Transverse colon (tissue), 4 donors: ENCODE measurements at places on chromosomes 5 and 9. TPM values are rescaled to one million over a fixed set of nuclear protein-coding genes. Genes with fewer than 3 reads are reported as not detected.

Gene SH3TC2
- total RNA-seq, result 0.55 TPM

Gene CER1
- 0.48 TPM for total RNA-seq

Gene DAPK1
- 26.6 TPM for total RNA-seq

Gene OR5C1
- not detected for total RNA-seq

Gene MEGF10
- not detected for total RNA-seq

- H3K36me3 ChIP-seq, result no peaks in the 10 kb centered on the region
- no peak overlapping the region for H3K27ac ChIP-seq
- no peak for DNase-seq
- H3K27me3 ChIP-seq, result no peaks in the 10 kb centered on the region
- no peak overlapping the region for H3K4me3 ChIP-seq
These were observed 98.6 kb downstream of the MRPS30 start for GRCh38 chr5:44907396-44907795.

- H3K36me3 ChIP-seq, result no peaks in the 10 kb centered on the region
- H3K27me3 ChIP-seq, result no peaks in the 10 kb centered on the region
- no peak overlapping the region for H3K27ac ChIP-seq
These were observed 60.9 kb upstream of the GDNF start for GRCh38 chr5:37900692-37901091.

DNA sequence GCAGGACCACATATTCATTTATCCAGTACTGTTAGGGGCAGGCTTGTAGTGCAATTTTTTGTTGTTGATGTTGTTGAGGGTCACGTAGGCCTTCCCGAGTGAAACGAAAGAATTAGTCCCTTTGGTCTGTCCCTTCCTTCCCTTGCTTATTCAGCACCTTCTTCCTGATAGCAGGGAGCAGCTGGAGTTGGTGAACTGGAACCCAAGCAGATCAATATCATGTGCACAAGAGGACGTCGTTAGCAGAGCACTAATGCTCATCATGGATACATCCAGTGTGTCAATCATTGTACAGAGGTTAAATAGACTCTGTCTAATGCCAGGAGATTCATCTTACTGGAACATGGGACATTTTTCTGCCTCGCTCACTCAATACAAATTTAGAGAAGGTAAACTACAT is 33.0 kb upstream of the MAP1B start:
- DNase-seq, result no peak
- H3K4me3 ChIP-seq, result no peak overlapping the region
- H3K27ac ChIP-seq, result no peak overlapping the region
- H3K4me1 ChIP-seq, result no peaks in the 10 kb centered on the region
- no peaks in the 10 kb centered on the region for H3K36me3 ChIP-seq
- peaks cover 6% of the 10 kb centered on the region for H3K27me3 ChIP-seq

DNA sequence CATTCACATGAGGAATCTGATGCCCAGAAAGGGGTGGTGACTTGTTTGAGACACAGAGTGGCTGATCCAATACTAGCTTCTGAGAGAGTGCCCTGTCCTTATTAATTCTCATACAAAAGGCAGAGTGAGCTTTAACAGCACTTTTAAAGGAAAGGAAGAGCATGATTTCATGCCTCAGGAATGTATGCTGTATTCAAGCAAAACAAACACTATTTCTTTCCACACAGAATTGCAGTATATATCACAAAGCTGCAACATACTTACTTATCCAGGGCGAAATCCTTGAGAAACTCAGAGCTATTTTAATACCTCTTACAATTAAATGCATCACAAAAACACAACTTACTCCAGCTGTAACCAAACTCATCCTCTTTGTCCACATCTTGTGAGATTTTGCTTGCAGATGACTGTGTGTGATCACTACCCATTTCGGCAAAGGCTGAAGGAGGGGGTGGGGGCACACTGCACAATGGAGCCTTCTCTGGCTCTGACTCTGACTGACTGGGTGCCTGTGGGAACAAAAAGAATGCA is 139.8 kb downstream of the MPDZ start:
- no peak overlapping the region for H3K4me3 ChIP-seq
- H3K4me1 ChIP-seq, result no peaks in the 10 kb centered on the region
- no peak overlapping the region for H3K27ac ChIP-seq
- no peaks in the 10 kb centered on the region for H3K36me3 ChIP-seq
- no peaks in the 10 kb centered on the region for H3K27me3 ChIP-seq

GRCh38 chr9:7976167-7976755 is 176.7 kb upstream of the DMAC1 start:
- H3K4me3 ChIP-seq, result no peak overlapping the region
- peak; percentile 15 for DNase-seq
- H3K27ac ChIP-seq, result no peak overlapping the region
- no peaks in the 10 kb centered on the region for H3K27me3 ChIP-seq
- H3K4me1 ChIP-seq, result peaks cover 5% of the 10 kb centered on the region

DNA sequence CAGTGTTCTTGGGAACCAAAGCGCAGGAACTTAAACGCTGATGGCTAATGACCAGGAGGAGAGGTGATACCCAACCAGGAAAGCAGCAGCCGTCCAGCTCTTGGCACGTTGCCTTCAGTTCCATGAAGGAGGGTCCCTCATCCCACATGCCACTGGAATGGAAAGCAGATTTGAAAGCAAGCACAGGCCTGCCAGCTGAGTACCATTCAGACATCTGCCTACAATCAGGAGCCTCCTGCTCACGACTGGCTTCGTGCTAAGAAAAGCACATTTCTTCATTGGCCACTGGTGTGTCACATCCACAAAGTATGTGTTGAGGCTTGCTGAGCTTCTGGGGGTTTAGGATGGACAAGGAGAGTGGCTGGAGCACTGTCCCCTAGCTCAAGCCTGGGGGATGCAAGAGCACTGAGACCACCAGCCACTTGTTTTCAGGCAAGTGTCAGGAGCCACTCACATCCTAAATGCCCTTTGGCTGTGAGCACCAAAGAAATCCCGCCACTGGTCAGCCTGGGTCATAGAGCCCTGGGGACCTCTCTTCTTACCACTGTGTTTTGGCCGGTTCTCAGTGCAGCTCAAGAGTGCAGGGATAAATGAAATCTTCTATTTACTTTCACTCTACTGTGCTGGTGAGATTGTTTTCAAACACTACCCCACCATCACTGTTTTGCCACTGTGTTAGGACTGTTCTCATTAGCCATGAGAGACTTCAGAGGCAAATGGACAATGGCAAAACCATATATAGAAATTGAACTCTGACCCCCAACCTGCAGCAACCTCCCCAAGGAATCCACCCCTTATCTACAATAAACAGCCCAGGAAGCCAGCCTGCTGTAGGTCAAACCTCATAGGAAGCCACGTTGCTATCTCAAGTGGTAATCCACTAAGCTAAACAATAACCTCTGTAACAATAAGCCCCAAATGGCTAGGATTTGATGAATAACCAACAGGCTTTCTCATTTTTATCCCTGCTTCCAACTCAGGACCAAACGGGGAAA is 58.3 kb downstream of the MTX3 start:
- no peak overlapping the region for H3K27ac ChIP-seq
- no peaks in the 10 kb centered on the region for H3K4me1 ChIP-seq
- H3K4me3 ChIP-seq, result no peak overlapping the region
- no peaks in the 10 kb centered on the region for H3K36me3 ChIP-seq
- DNase-seq, result no peak

GRCh38 chr9:108316066-108316465 is 539.7 kb downstream of the ACTL7B start:
- H3K4me3 ChIP-seq, result no peak overlapping the region
- DNase-seq, result no peak
- no peak overlapping the region for H3K27ac ChIP-seq
- no peaks in the 10 kb centered on the region for H3K4me1 ChIP-seq
- H3K27me3 ChIP-seq, result no peaks in the 10 kb centered on the region

GRCh38 chr9:130732793-130733221 is 39.2 kb downstream of the EXOSC2 start:
- H3K27me3 ChIP-seq, result no peaks in the 10 kb centered on the region
- H3K4me3 ChIP-seq, result no peak overlapping the region
- H3K36me3 ChIP-seq, result no peaks in the 10 kb centered on the region
- peaks cover 32% of the 10 kb centered on the region for H3K4me1 ChIP-seq
- DNase-seq, result no peak
- H3K27ac ChIP-seq, result peak overlapping the region; percentile 69

GRCh38 chr9:962023-962422 is 14.4 kb upstream of the DMRT3 start:
- no peaks in the 10 kb centered on the region for H3K4me1 ChIP-seq
- H3K27ac ChIP-seq, result no peak overlapping the region
- DNase-seq, result no peak
- H3K36me3 ChIP-seq, result no peaks in the 10 kb centered on the region

- H3K27me3 ChIP-seq, result no peaks in the 10 kb centered on the region
- H3K27ac ChIP-seq, result no peak overlapping the region
- H3K4me3 ChIP-seq, result no peak overlapping the region
- H3K36me3 ChIP-seq, result no peaks in the 10 kb centered on the region
These were observed 205.5 kb downstream of the PAX5 start for GRCh38 chr9:36828611-36829013.

DNA sequence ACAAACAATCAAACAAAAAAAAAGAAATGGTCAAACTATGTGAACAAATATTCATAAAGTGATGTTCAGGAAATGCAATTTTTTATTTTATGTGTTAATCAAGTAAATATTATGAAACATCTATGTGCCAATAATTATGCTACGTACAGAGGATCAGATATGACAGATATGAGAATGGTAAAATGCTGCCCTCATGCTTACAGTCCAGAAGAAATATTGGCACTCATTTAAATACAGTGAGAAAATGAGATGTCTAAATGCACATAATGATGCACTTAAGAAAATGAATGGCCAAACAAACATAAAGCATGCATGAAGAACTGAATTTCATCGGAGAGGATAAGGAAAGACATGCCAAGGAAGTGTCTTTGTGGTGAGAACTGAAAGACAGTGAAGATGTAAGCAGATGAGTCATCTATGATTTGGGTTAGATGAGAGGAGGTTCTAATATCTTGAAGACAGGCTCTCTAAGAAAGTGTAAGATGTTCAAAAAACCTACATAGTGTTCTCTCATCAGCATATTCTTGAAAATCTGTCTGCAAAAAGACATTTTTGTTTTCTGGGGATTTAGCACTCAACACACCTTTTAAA is 1231.1 kb upstream of the ACO1 start:
- DNase-seq, result no peak
- no peaks in the 10 kb centered on the region for H3K36me3 ChIP-seq
- no peaks in the 10 kb centered on the region for H3K4me1 ChIP-seq
- H3K27ac ChIP-seq, result no peak overlapping the region
- H3K4me3 ChIP-seq, result no peak overlapping the region
- no peaks in the 10 kb centered on the region for H3K27me3 ChIP-seq

- H3K4me3 ChIP-seq, result no peak overlapping the region
- no peaks in the 10 kb centered on the region for H3K27me3 ChIP-seq
- no peak overlapping the region for H3K27ac ChIP-seq
- no peak for DNase-seq
These were observed 10.4 kb downstream of the QSOX2 start for GRCh38 chr9:136235171-136235570.

DNA sequence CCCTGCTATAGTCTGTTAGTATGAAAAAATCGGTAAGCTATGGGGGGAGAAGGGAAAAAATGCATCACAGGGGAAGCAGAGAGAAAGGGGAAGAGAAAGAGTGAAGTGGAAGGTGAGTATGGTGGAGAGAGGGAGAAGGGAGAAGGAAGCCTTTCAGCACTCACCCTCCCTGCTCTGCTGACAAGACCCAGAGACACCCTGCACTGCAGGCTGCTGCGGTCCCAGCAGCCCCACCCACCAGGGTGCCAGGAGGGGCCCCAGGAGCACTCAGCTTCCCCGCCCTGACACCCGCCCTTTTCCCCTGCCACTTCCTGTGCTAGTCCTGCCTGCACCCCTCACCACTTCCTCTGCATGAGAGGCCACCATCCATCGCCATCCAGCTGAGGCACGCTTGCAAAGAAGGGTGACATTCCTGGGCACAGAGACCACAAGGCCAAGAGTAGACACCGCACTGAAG is 12.7 kb downstream of the STK10 start:
- H3K4me3 ChIP-seq, result no peak overlapping the region
- H3K4me1 ChIP-seq, result peaks cover 6% of the 10 kb centered on the region
- no peaks in the 10 kb centered on the region for H3K36me3 ChIP-seq
- H3K27ac ChIP-seq, result peak overlapping the region; percentile 77
- H3K27me3 ChIP-seq, result no peaks in the 10 kb centered on the region

DNA sequence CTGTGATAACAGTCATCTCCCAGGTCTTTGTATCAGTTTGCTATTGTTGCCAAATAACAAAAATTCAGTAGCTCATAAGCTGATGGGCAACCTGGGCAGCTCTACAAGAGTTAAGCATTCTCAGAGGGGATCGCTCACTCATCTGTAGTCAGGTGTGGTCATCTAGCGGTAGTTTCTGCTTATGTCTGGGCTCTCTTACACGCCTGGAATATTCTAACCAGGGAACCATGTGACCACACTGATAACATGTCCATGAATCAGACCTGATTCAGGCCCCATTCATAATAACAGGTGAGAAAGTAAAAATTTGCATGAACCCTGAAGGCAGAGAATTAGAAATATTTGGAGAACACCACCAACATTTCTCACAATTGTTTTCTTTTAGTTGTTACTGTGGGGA is 576.1 kb downstream of the SLCO4C1 start:
- no peaks in the 10 kb centered on the region for H3K36me3 ChIP-seq
- H3K27ac ChIP-seq, result no peak overlapping the region
- no peak overlapping the region for H3K4me3 ChIP-seq
- no peak for DNase-seq
- no peaks in the 10 kb centered on the region for H3K27me3 ChIP-seq

DNA sequence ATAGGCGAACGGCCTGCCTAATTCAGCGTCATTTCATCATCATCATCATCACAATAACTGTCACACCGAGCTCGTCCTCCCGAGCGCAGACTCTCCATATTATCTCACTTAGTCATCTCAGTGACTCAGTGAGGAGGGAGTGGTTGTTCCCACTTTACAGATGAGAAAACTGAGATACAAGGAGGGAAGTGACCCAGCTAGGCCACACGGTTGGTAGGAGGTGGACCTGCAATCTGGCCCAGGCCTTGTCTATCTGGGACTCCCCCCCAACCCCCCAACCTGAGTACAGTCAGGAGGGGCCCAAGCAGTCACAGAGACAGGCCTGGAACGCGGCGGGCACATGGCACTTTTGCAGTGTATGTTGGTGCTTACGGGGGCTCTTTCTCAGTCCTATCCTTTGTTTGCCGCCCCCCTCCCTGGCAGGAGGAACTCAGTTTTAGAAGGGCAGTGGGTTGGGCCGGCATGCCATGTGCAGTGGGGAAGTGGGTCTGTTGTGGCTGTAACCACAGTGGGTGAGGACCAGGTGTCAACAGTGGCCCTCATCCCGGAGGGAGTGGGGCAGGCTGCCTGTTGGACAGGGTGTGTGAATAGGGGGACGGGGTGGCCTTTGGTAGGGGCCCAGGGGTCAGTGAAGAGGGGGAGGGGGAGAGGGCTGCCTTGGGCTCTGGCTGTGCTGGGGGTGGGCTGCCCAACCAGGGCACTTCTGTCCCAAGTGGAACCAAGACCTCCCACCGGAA is 1.7 kb upstream of the RXRA start:
- H3K4me1 ChIP-seq, result peaks cover 19% of the 10 kb centered on the region
- DNase-seq, result peak; percentile 19
- no peaks in the 10 kb centered on the region for H3K36me3 ChIP-seq
- no peaks in the 10 kb centered on the region for H3K27me3 ChIP-seq
- H3K27ac ChIP-seq, result peak overlapping the region; percentile 97

DNA sequence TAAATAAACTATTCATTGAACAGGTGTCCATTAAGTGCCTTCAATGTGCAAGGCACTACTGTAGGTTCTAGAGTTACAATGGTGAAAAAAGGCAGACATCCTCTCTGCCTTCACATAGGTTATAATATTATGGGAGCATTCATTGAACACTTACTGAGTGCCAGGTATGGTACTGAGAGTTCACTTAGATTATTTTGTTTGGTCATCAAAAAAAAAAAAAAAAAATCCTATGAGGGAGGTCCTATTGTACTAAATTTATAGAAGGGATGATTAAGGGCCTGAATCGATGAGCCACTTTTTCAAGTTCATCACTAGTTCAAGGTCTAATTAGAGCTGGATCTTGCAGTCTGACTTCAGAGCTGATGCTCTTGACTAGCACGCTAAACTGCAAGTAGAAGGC is 22.8 kb upstream of the PANK3 start:
- no peak overlapping the region for H3K27ac ChIP-seq
- no peak for DNase-seq
